Gastrocnemius medialis (tissue), 4 donors: ENCODE measurements at places on chromosomes 16 and 17.

DNA sequence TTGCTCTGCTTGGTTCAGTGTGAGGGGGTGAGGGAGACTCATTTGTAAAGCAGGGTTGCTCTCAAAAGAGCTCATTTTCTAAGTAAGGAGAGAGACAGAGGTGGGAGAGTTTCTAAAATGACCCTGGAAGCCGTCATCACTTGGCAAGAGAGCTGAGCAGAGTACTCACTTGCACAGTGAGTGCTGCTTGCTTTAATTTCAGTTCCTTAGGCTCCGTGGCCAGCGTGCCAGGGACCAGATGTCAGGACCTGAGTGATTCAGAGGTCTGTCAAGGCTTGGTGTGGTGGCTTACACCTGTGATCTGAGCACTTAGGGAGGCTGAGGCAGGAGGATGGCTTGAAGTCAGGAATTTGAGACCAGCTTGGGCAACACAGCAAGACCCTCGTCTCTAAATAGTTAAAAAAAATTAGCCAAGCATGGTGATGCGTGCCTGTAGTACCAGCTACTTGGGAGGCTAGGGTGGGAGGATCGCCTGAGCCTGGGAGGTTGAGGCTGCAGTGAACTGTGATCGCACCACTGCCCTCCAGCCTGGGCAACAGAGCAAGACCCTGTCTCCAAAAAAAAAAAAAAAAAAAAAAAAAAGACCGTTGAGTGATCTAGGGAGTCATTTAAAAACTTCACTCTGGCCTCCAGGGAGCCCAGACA is 10.7 kb downstream of the ZNF205 start:
- DNase-seq, result no peak

DNA sequence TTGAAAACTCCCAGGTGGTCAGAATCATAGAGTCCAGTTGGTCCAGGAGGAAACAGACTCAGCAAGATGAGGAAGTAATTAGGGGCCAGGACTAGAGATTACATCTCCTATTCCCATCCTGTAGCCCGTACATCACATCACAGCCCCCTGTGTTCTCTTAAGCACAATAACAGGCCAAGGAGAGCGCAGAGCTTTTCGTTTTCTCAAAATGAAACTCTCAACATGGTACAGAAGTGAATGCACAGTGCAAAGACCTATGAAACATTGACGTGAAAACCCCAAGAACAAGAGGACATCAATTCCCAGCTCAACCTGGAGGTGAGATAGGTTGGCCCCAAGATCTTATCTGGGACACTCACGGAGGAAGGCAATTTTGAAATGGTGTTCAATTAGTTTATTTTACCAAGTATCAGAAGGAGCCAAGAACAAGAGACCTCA is 9.0 kb downstream of the PIK3R5 start:
- DNase-seq, result no peak

- no peak for DNase-seq
Measured at GRCh38 chr17:47325176-47325575, 1.4 kb downstream of the EFCAB13 start.

DNA sequence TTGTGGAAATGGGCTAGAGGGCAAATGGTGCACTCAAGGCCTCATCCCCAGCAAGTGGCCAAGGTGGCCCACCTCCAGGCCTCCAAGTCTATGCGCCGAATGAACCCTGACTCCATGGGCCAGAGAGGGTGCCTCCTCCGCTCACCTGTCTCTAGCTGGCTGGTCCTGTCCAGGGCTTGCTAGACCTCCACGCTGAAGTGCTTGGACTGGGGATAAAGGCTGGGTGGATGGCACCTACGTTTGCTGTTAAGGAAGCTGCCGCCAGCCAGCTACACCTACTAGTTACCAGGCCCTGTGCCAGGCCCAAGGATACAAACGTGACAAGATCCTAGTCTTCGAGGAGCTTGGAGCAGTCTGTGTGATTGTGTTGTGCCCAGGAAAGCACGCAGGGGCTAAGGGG is 739 bp upstream of the SGCA start:
- DNase-seq, result no peak

- no peak for DNase-seq
Measured at GRCh38 chr16:74892574-74893461, 92.1 kb downstream of the WDR59 start.

GRCh38 chr17:80414508-80414802 is 512 bp upstream of the ENDOV start:
- DNase-seq, result no peak

- DNase-seq, result no peak
Measured at GRCh38 chr17:45127548-45128300, 4.6 kb downstream of the PLCD3 start.

- no peak for DNase-seq
Measured at GRCh38 chr16:528111-529011, 849 bp downstream of the CAPN15 start.

GRCh38 chr17:31489295-31490018 is 98.0 kb downstream of the RAB11FIP4 start:
- no peak for DNase-seq

DNA sequence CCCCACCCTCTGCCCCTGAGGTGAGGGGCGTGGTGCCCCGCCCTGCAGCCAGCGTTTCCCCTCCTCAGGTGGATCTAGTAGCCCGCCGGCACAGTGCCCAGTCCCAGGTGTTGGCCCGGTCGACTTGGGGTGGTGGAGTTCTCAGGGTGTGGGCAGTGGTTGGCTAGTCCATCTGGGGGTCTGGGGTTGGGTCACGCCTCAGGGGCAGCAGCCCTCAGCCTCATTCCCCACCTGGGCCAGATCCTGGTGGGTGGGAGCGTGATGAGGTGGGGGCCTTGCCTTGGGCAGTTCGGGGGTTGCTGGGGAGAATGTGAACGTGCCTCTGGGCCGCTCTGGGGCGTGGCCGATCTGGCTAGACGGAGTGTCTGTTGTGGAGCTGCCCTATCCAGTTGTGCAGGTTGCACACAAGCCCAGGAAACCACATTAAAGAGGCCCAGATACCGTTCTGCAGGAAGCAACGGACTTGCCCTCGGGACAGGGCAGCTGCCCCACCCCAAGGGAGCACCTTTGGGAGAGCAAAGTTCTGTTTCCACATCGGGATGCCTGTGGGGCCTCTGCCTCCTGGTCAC is 32.0 kb downstream of the GSE1 start:
- no peak for DNase-seq

GRCh38 chr16:66342294-66342900 is 24.1 kb upstream of the CDH5 start:
- DNase-seq, result no peak

DNA sequence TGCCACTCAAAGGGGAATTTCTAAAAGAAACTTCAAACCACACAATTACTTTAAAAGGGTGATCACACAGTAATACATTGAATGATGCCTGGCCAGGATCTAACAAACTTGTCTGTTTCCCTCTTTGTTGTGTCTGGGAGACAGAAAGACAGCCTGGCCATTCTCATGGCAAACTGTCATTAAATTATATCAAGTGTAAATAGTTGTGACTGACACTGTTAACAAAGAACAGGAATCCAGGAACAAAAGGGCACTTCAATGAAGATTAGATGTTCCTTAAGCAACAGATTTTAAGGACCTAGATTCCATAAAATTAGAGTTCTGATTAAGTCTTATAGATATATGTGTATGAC is 383.6 kb downstream of the KCNJ2 start:
- DNase-seq, result no peak

GRCh38 chr17:74767111-74767516 is 9.0 kb downstream of the NAT9 start:
- no peak for DNase-seq

DNA sequence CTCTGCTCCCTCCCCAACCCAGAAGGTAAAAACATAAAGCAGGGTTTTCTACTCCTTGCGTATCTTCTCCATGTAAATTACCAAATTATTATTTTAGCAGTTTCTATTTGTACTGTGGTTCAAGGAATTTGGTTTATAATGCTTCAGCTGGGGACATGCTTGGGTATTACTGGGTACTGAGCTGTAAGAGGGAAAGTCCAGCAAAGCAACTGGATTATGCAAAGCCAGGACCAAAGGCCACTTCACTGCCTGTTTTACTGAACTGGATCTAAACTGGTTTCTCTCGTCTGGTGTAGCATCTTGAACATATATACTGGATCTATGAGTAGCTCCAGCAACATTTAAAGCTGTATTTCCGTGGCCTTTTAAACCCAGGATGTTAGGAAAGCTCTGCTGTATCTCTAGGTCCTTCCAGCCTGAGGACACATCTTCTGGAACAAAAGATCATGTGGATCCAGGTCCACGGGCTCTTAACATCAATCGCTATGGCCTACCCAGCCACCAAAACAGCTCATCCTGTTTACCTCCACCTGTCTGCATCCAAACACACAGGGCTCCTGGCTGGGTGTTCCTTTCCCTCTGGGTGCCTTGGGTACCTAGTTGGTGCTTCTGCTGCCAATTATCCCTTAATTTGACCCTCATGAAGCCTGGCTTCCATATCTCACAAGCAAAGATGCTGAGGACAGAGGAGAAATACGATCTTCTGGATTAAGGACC is 7.2 kb downstream of the PMP22 start:
- no peak for DNase-seq

DNA sequence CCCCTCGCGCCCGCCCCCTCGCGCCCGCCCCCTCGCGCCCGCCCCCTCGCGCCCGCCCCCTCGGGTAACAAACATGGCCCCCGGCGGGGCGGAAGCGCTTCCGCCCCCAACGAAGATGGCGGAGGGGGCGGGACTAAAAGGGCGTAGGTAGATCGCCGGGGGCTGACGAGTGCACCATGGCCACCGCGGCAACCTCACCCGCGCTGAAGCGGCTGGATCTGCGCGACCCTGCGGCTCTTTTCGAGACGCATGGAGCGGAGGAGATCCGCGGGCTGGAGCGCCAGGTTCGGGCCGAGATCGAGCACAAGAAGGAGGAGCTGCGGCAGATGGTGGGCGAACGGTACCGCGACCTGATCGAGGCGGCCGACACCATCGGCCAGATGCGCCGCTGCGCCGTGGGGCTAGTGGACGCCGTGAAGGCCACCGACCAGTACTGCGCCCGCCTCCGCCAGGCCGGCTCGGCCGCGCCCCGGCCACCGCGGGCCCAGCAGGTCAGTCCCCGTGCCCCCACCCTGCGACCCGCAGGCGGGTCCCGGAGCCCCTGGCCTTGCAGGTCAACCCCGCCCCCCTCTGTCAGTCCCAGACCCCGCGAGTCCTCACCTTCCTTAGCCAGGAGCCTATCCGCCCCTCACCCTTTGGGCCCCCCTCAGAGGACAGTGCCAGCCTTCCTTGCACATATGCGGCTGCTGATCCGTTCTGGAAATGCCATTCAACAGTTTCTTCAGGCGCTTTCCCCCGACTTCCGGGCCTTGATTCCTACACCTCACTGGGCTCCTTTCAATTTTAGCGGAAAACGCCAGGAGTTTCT is at the start of gene COG1:
Gene COG1, plus strand, starts transcription at position 162 of the 808 bp plus-strand sequence. Its CDS starts 15 bp downstream, at position 177.
- peak; percentile 82 for DNase-seq

DNA sequence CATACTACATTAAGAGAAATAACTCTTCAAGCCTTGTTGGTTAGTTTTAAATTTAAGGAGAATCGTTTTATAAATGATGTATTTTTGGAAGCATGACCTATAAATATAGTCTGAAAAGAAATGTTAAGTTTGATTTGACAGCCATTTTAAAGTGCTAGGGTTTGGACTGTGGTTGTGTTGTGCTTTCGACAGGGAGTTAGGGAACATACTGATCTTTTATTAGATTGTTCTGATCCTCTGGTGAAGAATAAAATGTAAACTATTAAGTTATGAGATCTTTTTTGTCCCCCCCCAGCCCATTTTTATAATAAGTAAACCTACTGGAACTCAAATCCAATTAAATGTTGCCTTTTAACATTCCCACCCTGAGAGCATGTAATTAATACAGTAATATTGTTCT is 12.0 kb downstream of the TAF15 start:
- DNase-seq, result no peak

GRCh38 chr17:28338056-28338768 is 2.7 kb downstream of the TNFAIP1 start:
- DNase-seq, result no peak

- no peak for DNase-seq
Measured at GRCh38 chr16:90020838-90021382, 1.7 kb upstream of the DBNDD1 start.

- DNase-seq, result no peak
Measured at GRCh38 chr16:79698341-79698753, 97.8 kb upstream of the MAF start.

DNA sequence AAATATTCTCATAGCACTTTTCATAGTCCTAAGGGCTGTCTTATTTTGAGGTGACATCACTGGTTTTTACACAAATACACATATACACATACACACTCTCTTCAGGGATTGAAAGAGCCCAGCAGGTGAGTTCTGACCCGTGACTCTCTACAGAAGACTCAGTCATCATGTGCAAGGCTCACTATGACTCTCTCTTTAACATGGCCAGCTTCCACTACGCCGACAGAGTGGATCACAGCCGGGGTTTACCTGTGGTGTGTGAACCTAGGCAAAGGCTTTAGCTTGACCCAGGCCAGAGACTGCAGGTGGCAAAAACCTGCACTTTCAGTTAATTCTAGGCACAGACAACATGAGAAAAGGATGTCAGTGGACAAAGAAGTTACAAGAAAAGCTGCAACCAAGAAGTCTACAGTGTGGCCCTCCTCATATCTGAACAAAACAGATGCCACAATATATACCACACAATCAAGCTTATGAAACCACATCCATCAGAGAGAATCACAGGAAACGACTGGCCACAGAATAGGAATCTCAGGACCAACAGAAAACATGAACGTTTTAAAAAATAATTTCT is 56.5 kb downstream of the CYTH1 start:
- no peak for DNase-seq

DNA sequence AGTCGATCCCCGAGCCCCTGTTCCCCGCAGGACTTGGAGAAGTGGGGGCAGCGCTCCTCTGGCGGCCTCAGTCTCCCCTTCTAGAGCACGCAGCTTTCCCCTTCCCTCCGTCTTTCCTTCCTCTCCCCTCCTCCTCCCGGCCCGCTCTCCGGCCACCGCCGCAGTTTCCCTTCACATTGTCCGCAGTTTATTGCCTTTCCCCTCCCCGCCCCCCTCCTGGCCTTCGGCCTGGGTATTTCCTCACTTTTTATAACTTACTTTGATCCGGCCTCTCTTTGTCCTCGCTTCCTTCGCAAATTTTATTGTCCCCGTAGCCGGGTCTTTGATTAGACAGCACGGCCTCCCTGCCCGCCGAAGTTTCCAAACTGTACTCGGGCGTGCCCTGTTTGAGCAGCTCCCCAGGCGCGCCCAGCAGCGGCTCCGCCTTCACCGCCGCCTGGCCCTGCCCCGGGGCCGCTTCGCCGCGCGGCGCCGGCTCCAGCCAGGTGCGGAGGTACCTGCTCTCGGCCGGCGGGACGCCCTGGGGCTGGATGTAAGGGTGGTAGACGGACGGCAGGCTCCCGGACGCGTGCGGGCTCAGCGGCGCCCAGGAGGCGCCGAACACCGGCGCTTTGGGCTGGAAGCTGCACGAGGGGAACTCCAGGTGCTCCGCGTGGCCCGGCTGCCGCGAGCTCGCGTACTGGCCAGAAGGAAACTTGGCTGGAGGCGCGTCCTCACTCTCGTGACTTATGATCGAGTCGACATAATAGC is 488 bp downstream of the HOXB9 start:
- DNase-seq, result no peak

DNA sequence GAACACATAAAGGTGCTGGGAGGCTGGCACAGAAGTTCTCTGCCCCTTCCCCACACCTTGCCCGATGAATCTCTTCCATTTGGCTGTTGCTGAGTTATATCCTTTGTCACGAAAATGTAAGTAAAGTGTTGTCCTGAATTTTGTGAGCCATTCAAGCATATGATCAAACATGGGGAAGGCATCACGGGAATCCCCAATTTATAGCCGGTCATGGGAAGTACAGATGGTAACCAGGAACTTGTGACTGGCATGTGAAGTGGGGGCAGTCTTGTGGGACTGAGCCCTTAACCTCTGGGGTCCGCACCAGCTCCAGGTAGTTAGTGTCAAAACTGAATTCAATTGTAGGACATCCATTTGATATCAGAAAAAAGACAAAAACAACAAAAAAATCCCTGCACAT is 13.2 kb downstream of the TOM1L2 start:
- no peak for DNase-seq

GRCh38 chr17:1201132-1201702 is 21.4 kb upstream of the ABR start:
- DNase-seq, result no peak
